Right atrium auricular region (tissue), 2 donors: ENCODE measurements at places on chromosomes 4 and X.

GRCh38 chr4:147599769-147600168 is 17.4 kb upstream of the TMEM184C start:
- DNase-seq: no peak

- no peak for DNase-seq
Measured at GRCh38 chr4:110640576-110640975, 17.7 kb upstream of the PITX2 start.

GRCh38 chr4:99712530-99712929 is 54.9 kb upstream of the C4orf54 start:
- no peak for DNase-seq

- DNase-seq: no peak
Measured at GRCh38 chr4:3193531-3194203, 55.3 kb upstream of the MSANTD1 start.

DNA sequence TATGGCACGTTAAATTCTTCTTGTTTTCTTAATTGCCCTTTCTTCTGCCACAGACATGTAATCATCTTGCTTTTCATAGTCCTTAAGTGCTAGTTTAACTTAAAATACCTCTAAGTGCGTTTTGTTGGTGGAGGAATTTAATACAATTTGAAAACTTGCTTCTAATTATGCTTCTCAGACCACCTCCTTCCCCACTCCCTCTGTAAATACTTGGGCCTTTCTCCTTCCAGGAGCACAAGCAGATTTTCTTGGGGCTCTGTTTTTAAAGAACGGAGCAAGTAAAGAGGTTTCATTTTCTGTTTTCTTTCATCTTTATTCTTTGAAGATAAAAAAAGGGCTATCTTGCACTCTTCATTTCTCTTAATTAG is 559 bp upstream of the PCDH18 start:
- DNase-seq: no peak

DNA sequence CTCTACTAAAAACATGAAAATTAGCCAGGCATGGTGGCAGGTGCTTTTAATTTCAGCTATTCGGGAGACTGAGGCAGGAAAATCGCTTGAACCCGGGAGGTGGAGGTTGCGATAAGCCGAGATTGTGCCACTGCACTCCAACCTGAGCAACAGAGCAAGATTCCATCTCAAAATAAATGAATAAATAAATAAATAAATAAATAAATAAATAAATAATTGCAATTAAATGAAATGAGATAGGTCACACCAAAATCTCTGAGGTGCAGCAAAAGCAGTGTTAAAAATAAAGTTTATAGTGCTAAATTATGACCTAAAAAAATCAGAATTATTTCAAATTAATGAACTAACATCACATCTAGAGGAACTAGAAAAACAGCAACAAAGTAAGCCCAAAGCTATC is 13.6 kb upstream of the CYLC1 start:
- no peak for DNase-seq

- no peak for DNase-seq
Measured at GRCh38 chr4:6771229-6771671, 11.3 kb upstream of the KIAA0232 start.

- DNase-seq: no peak
Measured at GRCh38 chrX:94961730-94962129, 1287.7 kb downstream of the FAM133A start.

DNA sequence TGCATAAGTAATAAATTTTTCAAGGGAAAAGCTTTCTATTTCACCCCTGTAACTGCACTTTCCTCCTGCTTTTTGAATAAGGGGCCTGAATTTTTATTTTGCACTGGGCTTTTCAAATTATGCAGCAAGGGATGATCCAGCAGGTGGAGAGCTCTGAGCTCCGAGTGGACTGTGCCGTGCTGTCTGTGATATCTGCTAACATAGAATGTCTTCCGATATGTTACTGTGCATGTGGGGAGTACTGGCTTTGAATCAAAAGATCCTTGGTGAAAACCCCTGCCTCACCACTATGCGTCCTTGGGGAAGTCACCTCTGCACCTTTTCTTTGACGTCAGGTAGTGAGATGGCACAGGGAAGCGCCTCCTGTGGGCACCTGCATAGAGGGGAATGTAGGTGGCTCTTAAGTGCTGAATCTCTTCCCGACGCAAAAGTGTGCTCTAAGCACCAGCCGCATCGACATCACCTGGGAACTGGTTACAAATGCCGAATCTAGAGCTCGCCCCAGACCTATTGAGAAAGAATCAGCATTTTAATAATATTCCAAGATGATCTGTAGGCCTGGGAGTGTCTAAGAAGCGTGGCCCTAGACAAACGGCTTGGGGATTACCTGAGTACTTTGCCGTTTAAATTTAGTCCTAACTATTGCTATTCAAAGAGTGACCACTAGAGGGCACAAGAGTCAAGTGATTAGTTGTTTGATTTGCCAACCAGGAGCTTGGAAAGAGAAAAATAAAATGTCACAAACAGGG is 19.2 kb upstream of the WFS1 start:
- no peak for DNase-seq

- DNase-seq: peak; percentile 72
Measured at GRCh38 chr4:48653217-48654014, 126.7 kb downstream of the FRYL start.

DNA sequence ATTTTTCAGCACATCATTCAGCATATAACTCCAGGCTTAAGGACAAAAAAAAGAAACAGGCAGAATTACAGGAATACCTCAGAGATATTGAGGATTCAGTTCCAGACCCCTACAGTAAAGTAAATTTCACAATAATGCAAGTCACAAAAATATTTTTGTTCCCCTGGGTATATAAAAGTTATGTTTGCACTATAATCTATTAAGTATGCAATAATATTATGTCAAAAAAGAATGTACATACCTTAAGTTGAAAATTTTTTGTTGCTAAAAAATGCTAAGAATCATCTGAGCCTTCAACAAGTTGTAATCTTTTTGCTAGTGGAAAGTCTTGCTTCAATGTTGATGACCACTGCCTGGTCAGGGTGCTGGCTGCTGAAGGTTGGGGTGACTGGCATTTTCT is 2532.5 kb downstream of the ARAP2 start:
- DNase-seq: no peak

DNA sequence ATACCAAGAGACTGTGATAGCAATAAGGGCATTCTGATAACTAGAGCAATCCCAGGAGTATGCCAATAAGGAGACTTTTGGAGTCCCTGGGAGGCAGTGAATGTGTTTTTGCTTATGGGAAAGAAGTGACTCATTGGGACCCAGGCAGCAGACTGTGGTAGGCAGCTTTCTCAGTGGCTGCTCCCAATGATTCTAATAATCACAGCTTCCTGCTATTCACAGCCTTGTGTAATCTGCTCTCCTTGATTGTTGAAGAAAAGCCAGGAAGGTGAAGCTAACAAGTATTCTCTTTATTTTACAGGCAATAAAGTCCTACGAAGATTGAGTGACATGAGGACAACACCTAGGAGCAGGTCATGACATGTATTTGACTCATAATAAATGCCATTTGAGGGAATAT is 70.3 kb upstream of the DDX60 start:
- DNase-seq: no peak

- no peak for DNase-seq
Measured at GRCh38 chrX:10818651-10819050, 198.3 kb upstream of the MID1 start.

GRCh38 chrX:34238896-34239295 is 106.8 kb upstream of the FAM47A start:
- no peak for DNase-seq

- no peak for DNase-seq
Measured at GRCh38 chrX:152899874-152900719, 2.2 kb downstream of the ZNF185 start.

DNA sequence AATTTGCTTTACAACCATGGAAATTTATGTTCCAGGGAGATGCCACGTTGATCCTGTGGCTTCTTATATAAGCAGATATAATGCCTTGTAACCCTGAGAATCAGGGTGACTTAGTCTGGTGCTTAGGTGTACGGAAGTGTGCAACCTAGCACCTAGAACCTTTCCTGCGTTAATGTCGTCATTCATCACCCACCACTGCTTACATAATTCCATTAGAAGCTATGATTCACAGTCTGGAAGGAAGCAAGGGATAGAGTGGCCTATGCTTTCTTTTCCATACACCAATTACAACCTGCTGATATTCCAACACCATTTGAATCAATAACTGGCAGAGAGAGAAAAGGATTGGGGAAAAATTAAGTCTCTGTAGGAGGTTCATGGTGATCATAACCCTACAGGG is 17.3 kb upstream of the CXCL8 start:
- DNase-seq: no peak

DNA sequence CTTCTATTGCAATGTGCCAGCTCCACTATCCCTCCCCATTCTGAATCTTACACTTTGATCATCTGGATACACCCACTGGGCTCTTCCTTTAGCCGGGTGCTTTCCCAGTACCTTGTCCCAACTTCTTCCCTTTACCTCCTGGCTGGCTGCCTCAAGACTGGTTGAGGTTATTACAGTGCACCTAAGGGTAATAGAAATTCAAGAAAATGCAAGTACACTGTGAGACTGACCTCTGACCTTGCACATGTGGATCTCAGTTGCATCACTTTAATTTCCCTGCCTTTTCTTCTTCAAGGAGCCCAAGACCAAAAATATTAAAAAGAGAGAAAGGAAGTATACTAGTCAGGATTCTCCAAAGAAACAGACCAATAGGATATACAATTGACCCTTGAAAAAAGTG is 53.9 kb upstream of the NOCT start:
- no peak for DNase-seq

- DNase-seq: no peak
Measured at GRCh38 chr4:11424000-11424399, 4.7 kb downstream of the HS3ST1 start.

GRCh38 chr4:114200026-114200425 is 220.6 kb upstream of the ARSJ start:
- DNase-seq: no peak

DNA sequence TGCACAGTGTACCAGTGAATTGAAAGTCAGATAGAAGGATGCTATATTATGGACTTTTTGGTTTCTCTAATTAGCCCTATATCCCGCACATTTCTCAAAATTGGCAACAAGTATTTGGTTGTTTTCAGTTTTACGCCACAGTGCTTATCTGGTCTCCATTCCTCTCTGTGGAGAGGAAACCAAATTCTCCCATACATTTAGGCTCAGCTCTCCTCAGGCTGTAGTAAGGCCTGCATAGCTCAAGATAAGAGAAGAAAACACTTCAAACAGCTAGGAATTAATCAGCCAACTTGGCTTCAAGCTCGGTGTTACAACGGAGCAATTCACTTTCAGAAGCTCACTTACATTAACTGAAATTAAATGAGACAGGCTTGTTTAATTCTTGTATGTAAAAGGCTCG is 263.2 kb downstream of the PDHA2 start:
- DNase-seq: no peak

- DNase-seq: no peak
Measured at GRCh38 chr4:109206620-109207019, 95.8 kb downstream of the COL25A1 start.

DNA sequence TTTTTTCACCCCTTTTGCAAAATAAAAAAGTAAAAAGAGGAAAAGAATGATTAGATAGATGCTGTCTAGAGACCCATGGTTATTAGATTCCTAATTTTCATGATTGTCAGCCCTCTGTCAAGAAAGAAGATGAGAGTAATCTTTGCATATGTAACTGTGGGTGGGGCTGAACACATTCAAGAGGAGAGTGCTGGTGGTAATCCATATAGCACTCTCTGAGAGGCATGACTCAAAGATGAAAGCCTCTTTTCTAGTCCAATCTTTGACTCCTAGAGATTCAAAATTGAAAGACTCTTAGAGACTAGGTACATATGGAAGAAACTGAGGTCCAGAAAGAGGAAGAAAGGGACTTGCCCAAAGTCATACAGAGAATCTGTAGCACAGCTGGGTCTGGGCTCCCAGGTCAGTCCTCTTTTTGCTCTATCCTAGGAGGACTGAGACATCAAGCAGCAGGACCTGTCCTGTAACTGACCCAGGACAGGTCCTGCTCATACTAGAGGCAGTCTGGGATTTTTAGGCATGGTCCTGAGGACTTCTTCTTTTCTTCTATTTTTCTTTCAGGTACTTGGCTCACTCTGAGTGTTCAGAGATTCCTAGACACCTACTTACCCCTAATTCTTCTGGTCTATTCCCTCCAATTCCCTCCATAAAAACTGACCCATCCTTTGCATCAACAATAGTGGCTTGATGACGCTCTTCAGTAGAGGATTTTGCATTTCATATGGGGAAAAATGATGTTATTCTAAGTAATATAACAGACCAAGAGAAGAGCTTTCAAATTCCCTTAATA is 23.8 kb downstream of the VSIG4 start:
- no peak for DNase-seq

GRCh38 chrX:39450234-39450977 is 647.4 kb downstream of the BCOR start:
- no peak for DNase-seq

GRCh38 chrX:107721318-107721717 is 54.3 kb downstream of the TSC22D3 start:
- no peak for DNase-seq

DNA sequence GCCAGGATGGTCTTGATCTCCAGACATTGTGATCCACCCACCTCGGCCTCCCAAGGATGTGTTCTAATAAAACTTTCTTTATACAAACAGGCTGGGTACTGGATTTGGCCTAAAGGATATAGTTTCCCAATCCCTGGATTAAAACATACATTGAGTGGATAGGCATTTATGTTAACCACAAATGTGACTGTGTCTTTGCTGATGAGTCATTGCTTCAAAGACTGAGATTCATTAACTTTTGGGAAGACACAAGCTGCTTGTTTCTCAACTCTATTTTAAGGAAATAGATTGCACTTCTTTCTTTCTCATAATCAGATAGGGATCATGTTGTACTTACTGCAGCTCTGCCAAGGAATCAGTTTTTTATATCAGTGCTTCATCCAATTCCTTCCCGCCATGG is 131.3 kb upstream of the AGA start:
- no peak for DNase-seq

GRCh38 chrX:153161952-153162351 is 17.1 kb upstream of the MAGEA1 start:
- DNase-seq: no peak

DNA sequence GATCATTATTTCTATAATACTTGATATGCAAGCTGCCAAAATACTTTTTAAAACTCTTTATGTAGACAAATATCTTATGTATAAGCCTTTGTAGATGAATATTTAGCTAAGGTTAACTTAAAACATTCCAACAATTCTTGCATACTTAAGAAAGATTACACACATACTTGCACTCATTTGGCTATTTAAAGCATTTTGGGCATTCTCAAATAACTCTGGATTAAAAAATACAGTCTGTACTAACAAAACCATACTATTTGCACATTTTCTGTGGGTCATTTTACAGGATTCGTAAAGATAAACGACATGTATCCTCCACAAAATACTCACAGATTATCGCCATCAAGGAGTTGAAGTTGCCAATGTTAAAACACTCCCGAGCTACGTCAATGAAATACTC is 26.5 kb downstream of the RASGEF1B start:
- no peak for DNase-seq
